ENCODE measurements at places on chromosomes 7 and 10.
A peak's percentile ranks its signal among the peaks of the same experiment; 100 is the strongest.

- no peak for DNase-seq
Measured at GRCh38 chr7:80840681-80841080, 78.2 kb downstream of the SEMA3C start.

GRCh38 chr7:99102809-99103690, 40.9 kb downstream of the SMURF1 start:
- DNase-seq: no peak

- no peak for DNase-seq
Measured at GRCh38 chr7:95817866-95818640, 45.7 kb downstream of the DYNC1I1 start.

GRCh38 chr7:127396184-127396583, 3.7 kb upstream of the ZNF800 start:
- no peak for DNase-seq

DNA sequence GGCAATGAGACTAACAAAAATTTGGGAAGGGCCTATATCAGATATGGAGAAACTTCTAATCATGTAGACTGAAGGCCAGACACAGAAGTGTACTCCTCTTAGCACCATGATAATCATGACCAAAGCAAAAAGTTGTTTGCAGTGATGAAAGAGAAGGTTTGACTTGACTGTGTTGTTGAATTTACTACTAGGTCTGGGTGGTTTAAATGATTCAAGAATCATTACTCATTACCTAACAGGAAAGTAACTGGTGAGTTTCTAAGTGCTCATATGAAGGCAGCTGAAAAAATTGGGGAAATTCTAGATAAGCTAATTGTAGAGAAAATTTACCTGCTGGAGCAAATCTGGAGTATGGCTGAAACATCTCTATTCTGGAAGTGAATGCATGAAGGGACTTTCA, 451.5 kb upstream of the SORCS1 start:
- DNase-seq: no peak

DNA sequence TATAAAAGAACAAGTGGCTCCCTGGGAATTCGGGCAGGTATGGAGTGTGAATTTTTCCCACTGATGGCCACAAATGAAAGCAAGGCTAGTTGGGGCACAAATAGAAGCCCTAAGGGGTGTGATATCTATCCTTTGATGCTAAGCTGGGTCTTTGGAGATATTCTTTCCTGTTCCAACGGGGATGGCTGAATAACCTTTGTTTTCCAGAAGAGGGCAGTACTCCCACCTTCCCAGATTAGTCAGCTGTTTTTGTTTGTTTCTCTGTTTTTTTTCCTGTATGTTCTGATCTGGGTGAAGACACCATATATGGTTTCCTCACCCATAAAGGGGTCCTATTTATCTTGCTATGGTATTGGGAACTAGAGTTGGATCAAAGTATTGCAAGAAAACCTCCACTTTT, 947.7 kb upstream of the SORCS1 start:
- no peak for DNase-seq

GRCh38 chr7:79090543-79090942, 362.9 kb downstream of the MAGI2 start:
- DNase-seq: no peak

GRCh38 chr10:128211064-128211504, 84.9 kb upstream of the MKI67 start:
- no peak for DNase-seq

DNA sequence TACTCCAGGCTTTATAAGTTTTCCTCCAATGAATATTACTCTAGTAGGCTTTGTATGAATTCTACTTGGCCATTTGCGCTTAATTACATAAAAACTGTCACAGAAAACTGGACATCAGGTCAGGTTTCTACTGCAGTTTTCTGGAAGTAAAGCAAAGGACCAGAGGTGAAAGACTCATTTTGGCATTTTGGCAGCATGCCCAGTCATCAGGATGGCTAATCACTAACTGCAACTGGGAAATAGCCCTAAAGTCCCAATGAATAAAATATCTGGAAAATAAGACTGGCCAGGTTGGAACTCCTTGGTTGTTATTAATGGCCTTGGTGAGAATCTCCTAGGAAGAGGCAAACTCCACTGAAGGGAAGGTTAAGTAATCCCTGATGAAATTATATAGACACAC, 75.5 kb downstream of the COPG2 start:
- no peak for DNase-seq

GRCh38 chr7:36777062-36777461, 52.8 kb upstream of the AOAH start:
- no peak for DNase-seq

DNA sequence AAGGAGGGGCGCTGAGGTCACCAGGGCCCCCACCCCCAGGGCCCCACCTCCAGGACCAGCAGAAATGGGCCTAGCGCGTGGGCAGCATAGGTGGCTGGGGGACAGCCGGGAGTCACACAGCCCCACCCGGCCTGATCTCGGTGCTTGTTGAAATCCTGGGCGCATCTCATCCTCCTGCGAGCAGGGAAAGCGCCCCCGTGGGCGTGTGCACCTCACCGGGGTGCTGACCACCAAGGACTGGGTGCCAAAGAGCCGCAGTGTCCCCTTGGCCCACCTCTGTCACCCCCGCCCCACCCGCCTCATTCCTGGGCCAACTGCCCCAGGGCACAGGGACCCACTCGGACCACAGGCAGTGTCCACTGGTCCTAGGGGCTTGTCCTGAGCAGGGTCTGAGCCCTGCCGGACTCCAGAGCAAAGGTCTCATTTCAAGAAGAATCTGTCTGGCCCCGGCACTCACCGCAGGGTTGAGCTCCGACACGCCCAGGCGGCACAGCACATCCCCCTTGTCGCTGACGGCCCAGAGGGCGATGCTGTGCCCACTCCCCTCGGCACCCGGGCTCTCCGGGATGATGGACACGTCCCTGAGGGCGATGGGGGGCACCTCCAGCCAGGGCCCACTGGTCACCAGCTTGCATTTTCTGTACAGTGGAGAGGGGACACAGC, 11.4 kb downstream of the BHLHA15 start:
- DNase-seq: peak; percentile 51

- no peak for DNase-seq
Measured at GRCh38 chr7:11298220-11298619, 324.5 kb downstream of the PHF14 start.

DNA sequence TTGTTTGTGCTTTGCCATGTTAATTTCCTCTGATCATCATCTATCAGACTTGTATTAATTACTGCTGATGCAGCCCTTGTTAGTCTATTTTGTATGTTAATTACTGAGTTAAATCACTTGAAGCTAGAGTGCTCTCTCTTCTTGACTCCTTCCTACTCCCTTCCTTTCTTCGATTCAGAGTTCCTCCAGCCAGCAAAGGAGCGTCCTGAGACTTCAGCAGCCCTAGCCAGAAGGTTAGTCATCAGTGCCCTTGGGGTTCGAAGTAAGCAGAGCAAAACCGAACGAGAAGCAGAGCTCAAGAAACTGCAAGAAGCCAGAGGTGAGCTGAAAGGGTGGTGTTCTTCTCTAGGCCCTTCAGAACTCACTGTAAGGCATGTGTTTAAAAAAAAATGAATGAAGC, 32.1 kb downstream of the LOXL4 start:
- no peak for DNase-seq

GRCh38 chr10:128747582-128748346, 621.5 kb upstream of the MKI67 start:
- no peak for DNase-seq

DNA sequence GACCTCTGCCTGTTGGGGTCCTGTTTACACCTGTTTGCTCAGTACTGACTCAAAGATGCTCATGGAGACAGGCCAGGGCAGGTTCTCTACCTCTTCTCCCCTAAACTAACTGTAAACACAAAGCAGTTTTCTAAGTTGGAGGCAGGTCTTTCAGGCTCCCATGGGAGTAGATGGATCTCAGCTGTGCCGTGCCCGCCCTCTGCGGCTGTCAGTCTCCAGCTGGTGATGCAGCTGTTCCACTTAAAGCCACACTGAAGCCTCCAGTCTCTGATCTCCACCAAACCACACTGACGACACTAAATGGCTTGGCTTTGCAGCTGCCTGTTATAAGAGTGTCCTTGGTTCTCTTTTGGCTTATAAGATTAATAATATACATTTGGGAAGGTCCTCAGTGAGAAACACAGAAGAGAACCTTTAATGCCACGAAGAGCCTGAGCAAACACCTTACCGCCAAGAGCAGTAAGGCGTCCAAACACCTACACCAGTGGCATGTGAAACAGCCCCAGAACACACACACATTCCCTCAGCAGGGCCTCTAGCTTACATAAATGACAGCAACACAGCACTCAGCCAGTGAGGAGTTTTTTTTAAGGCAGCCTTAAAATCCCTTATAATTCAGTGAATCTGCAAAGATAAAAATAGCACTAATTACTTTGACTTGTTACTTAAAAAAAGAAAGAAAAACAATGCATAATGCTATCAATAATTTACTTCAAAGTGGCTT, 60.4 kb upstream of the KCNIP2 start:
- DNase-seq: no peak

- DNase-seq: no peak
Measured at GRCh38 chr7:121510858-121511482, 114.9 kb upstream of the FAM3C start.

- no peak for DNase-seq
Measured at GRCh38 chr7:1355568-1356340, 103.5 kb downstream of the MICALL2 start.

- DNase-seq: no peak
Measured at GRCh38 chr10:33721509-33721908, 387.0 kb upstream of the NRP1 start.

- DNase-seq: no peak
Measured at GRCh38 chr10:34587002-34587679, 228.0 kb downstream of the PARD3 start.

All from heart left ventricle (tissue), 16 donors.